ENCODE measurements at places on chromosomes 4 and X.

- DNase-seq: no peak
Observed at GRCh38 chr4:126385954-126386353, 1071.2 kb downstream of the FAT4 start.

GRCh38 chr4:57122959-57123358 is 12.8 kb upstream of the IGFBP7 start:
- no peak for DNase-seq

GRCh38 chrX:274904-275475 is 6.2 kb upstream of the PLCXD1 start:
- no peak for DNase-seq

GRCh38 chr4:41579043-41579442 is 41.1 kb downstream of the LIMCH1 start:
- DNase-seq: no peak

DNA sequence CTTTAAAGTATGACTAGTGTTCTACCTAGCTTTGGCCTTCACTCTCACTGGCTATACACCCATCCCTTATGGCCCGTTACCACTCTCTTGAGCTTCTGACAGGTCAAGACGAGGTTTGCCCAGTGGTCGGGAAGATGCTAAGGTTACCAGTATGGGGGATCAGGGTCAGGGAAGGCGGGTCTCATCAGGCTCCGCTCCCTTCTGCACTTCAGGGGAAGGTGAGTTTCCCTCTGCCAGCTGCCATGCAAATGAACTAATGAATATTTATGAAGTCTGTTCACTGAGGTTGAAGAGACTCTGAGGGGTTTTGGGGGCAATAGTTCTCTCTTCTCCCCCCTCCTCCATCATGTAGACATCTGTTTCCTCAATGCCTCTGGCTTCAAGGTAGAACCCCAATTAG is 6.6 kb downstream of the EFNB1 start:
- no peak for DNase-seq

GRCh38 chr4:7389101-7389701 is 45.5 kb downstream of the PSAPL1 start:
- no peak for DNase-seq

GRCh38 chr4:30726090-30726675 is 6.0 kb downstream of the PCDH7 start:
- DNase-seq: no peak

DNA sequence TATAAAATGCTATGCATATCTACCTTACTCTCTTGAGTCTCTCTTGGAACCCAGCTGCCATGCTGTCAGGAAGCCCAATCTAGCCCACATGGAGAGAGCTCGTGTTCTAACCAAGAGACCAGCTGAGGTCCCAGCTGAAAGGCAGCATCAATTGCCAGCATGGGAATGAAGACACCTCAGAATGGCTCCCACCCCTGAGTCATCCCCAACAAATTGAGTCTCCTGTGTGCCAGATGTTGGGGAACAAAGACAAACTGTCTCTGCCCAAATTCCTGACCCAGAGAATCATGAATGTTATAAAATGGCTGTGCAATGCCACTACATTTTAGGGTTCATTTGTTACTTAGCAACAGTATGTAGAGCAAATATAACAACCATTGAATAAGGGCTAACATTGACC is 105.2 kb upstream of the STX18 start:
- no peak for DNase-seq

- no peak for DNase-seq
Observed at GRCh38 chr4:10161146-10161545, 44.5 kb upstream of the WDR1 start.

- no peak for DNase-seq
Observed at GRCh38 chr4:126916049-126916625, 716.6 kb upstream of the INTU start.

- DNase-seq: no peak
Observed at GRCh38 chr4:188727746-188728145, 588.5 kb downstream of the TRIML1 start.

DNA sequence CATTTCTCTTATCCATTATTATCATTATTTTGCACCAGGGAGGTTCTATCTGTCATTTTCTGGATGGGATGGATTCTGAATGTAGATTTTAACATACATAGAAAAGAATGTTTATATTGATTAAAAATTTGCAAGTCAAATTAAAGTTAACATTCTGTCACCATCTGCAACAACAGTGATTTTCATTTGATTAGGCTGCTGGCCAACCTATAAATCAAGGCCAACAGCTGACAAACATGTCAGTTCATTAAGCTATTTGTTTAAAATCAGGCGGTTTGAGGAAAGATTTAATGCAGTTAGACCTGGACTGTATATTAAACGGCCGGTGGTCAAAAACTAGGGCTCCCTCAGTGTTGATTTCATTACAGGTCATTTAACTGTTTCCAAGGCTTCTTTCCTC is 109.5 kb upstream of the CBR4 start:
- DNase-seq: peak; percentile 20

- no peak for DNase-seq
Observed at GRCh38 chr4:59748433-59748832, 1451.7 kb upstream of the ADGRL3 start.

GRCh38 chr4:27714073-27714472 is 853.4 kb downstream of the STIM2 start:
- no peak for DNase-seq

DNA sequence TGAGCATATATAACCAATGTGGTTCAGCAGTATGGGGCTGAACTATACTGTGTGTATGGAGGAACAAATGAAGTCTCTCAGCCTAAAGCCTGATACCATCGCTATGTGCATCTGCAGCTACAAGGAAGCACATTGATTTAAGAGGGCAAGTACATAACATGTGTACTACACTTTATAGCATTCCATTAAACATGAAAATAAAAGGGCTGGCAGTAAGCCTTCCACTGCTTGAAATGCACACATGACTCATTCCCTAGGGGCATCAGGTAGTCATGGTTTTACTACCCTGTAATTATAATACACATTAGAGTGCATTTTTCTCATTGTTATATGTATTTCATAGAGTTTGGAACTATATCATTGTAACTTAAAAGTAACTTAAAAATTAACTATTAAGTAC is 51.2 kb downstream of the SMARCA1 start:
- no peak for DNase-seq

- DNase-seq: no peak
Observed at GRCh38 chrX:41445171-41445570, 2.0 kb upstream of the NYX start.

DNA sequence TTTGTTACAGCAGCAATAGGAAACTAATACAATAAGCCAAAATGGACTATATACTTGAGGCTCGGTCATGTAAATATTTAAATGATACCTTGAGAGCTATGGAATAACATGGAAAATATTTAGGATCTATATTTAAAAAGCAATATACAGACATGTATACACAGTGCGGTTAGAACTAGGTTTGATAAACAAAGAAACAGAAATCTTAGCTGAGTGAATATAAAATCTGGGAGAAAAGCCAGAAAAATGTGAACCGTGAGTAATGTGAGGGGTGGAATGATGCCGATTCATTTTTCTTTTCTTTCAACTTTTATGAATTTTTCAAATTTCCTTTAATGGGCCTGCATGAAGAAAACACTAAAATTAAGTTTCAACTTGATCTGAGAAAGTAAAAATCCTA is 104.1 kb downstream of the ATXN3L start:
- no peak for DNase-seq

DNA sequence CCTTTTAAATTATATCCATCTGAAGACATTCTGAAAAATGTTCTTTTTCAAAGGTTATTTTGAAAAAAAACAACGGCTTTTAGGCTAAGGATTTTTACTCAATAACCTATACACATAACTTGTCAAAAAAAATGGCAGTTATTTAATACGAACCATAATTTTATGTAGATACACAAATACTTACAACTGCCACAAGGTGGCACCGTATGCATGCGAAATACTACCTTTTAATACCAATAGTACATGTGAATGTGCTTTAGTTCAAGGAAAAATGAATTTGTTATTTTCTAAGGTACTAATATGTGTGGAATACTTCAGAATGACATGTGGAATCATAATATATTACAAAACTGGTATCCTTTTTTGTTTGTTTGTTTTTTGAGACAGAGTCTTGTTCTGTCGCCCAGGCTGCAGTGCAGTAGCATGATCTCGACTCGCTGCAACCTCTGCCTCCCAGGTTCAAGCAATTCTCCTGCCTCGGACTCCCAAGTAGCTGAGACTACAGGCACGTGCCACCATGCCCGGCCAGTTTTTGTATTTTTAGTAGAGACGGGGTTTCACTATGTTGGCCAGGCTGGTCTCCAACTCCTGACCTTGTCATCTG is 4.6 kb upstream of the MAD2L1 start:
- no peak for DNase-seq

DNA sequence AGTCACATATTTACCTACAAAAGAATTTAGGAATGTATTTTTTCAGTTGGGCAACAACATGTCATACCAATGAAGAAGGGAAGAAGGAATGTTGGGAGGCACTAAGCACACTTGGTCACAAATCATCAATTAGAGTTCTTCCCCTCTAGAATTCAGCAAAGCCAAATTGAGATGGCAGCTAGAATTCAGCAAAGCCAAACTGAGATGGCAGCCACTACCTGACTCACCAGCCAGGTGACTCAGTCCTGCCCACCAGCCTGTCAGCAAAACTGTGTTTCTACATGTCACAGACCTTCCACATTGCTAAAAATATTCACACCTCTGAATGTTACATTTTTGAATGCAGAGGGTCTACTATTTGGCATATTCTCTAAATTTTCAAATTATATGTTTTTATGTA is 63.2 kb upstream of the NOCT start:
- no peak for DNase-seq

DNA sequence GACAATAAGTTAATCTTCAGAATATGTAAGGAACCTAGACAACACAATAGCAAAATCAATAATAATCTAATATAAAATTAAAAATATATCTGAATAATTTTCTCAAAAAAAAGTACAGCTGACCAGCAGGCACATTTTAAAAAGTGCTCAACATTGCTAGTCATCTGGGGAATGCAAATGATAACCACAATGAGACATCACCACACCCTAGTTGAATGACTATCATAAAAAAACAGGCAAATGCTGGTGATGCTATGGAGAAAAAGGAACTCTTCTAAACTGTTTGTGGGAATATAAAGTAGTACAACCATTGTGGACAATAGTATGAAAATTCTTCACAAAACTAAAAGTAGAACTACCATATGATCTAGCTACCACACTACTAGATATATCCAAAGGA is 956.9 kb upstream of the NDST4 start:
- no peak for DNase-seq

- no peak for DNase-seq
Observed at GRCh38 chr4:133995243-133995960, 206.2 kb downstream of the PABPC4L start.

- no peak for DNase-seq
Observed at GRCh38 chr4:136106753-136107152, 1425.5 kb downstream of the PCDH18 start.

- no peak for DNase-seq
Observed at GRCh38 chr4:184382189-184382846, 92.0 kb downstream of the IRF2 start.

DNA sequence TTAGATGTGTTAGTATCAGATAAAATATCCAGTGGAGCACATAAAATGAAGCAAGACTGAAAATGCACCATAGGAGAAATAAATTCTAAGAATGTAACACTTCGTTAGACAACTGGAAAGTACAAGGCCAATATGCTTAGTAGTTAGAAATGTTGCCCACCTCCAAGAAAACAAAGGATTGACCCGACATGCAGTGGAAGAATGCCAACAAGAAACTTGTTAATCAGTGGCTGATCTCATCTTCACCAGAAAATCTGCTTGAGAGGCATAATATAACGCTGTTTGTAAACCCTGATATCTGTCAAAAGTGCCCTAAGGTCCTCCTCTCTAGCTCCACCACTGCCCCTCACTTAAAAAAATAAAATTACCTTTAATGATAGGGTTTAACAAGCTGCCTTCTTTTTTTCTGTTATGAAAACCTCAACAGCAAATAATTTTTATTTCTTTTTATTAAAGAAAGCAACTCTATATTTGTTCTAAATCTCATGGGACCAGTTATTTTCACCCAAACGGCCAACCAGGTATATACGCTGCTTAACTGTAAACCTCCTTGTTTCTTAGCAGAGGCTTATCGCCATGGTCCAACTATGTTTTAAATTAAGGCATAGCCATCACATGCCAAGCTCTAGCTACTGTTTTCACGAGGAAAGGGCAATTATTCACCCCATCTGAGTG is 1.8 kb downstream of the RASGEF1B start:
- DNase-seq: no peak

- no peak for DNase-seq
Observed at GRCh38 chrX:107834275-107835201, 8.9 kb downstream of the MID2 start.

GRCh38 chr4:159175085-159175988 is 72.5 kb downstream of the RAPGEF2 start:
- DNase-seq: peak; percentile 4

DNA sequence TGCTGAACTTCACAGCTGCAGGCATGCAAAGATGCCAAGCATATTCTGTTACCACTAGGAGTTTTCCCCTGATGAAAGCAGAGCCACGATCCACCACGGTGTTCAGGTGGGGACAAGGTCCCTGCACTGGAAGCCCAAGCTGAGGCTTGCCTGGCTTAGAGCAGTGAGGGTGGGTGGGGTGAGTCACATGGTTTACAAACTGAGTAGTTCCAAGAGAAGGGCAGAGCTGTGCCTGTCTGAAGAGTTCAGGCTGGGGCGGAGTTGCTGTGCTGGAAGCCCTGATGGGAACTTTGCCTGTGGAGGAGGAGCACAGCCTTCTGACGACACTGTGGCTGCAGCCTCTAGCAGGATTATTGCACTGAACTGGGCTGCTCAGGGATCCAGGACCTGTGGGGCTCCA is 45.5 kb downstream of the FAM9B start:
- no peak for DNase-seq

DNA sequence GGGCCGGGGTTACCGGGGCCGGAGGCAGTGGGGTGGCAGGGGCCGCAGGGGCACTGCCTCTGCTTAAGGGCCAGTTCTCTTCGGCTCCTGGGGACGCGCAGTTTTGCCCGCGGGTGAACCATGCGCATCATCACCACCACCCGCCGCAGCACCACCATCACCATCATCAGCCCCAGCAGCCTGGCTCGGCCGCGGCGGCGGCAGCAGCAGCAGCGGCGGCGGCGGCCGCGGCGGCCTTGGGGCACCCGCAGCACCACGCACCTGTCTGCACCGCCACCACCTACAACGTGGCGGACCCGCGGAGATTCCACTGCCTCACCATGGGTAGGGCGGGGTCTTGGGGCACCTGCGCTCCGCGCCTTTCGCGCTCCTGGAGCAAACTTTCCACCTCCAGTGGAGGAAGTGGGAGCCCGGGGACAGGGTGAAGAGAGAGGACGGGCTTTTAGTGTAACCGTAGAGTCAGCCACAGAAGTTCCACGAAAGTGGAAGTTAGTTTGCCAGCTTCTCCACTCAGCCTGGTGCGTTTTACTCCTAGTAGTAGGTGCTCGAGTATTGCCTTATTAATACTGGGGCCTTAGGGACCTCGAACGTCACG is 729 bp downstream of the GSX2 start:
- DNase-seq: no peak

Measured in DMS 273 treated with DMSO at 0.1 percent for 48 hours (cell line).